ENCODE measurements at places on chromosomes 13 and 19.

DNA sequence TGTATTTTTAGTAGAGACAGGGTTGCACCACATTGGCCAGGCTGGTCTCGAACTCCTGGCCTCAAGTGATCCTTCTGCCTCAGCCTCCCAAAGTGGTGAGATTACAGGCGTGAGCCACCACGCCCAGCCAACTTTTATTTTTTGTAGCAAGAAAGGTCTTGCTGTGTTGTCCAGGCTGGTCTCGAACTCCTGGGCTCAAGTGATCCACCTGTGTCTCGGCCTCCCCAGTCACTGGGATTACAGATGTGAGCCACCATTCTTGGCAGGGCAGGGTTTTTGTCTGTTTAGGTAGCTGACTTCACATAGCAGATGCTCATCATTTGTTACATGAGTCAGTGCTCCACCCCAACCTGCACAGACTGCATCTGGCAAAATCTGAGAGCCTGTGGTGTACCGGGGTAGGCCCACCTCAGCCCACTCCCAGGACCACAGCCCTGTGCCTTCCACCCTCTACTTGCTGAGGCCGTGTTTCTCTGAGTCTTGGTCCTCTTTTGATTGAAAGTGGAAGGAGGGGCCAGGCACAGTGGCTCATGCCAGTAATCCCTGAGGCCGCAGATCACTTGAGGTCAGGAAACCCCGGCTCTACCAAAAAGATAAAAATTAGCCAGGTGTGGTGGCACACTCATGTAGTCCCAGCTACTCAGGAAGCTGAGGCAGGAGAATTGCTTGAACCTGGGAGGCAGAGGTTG is 4.2 kb upstream of the TNPO2 start:
- no peak for DNase-seq

- DNase-seq: no peak
Observed at GRCh38 chr13:97182111-97182890, 39.8 kb upstream of the MBNL2 start.

DNA sequence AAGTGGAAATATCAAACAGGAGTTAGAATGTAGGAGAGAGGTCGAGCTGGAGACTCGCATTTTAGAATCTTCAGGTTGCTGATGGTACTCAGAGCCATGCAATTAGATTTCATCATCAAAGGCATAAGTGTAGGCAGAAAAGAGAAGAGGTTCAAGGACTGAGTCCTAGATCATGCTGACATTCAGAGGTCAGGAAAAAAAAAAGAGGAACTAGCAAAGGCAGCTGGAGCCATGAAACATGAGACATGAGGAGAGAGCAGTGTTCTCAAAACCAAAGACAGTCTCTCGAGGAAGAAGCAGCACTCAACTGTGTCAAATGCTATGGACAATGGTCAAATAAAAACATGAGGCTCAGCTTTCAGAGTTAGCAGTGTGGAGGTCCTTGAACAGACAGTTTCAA is 12.4 kb upstream of the TPP2 start:
- no peak for DNase-seq

- no peak for DNase-seq
Observed at GRCh38 chr13:112695121-112695520, 5.3 kb downstream of the ATP11A start.

- DNase-seq: no peak
Observed at GRCh38 chr13:74361274-74361673, 227.1 kb upstream of the KLF12 start.

DNA sequence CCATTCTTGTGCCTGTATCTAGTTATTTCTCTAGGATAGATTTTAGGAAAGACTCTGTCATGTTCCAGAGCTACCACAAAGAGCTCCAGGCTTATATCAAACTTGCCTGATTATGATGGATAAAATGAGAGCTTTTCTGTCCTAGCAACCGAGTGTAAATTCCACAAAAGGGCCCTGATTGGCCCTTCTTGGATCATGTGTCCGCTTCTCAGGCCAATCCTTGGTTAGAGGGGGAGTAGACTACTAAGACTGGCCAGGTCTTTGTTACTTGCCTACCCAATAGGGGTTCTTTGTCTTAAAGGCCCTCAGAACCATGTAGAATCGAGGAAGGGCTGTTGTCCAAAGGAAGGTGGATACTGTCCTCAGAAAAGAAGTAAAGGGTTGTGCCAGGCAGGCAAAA is 2.4 kb downstream of the DHX34 start:
- DNase-seq: no peak

DNA sequence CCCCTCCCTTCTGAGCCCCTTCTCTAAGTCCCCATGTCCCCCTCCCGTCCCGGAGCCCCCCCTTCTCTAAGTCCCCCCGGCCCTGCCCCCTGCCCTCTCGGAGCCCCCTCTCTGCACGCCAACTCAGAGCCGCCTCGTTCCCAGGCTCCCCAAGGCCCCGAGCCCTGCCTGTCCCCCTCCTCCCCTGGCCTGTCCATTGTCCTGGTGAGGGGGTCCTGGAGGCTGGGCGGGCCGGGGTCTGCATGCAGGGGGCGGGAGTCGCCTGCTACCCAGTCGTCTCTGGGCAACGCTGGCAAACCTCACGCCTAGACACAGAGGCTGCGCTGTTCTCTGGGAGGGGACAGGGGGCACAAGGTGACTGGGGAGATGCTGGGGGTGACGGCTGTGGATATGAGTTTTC is 39.2 kb upstream of the SEMA6B start:
- DNase-seq: no peak

DNA sequence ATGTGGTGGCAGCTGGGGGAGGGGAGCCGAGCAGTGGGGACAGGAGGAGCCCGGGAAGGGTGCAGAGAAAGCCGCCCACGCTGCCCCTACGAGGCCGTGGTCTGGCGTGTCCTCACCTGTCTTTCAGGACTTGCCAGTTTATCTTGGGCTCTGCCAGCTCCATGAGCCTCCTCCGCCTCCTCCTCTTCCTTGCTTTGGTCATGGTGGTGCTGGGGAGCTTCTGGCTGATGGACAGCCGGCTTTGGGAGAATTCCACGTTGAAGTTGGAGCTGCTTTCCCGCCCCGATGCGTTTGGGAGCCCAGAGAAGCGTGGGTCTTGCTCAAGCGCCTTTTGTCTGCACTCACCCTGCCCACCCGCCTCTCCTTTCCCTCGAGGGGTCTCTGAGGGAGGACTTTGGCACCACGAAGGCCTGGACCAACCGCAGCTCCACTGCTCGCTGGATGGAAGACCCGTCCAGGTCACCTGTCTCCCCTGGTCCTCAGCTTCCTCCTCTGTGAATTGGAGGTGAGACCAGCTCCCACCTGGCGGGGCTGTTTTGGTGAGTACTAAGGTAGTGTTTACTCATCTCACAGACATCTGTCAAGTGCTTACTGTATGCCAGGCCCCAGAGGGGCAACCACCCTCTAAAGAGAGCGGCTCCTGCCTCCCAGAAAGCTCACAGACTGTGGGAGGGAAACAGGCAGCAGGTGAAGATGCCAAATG is 29.7 kb upstream of the MIER2 start:
- no peak for DNase-seq

- no peak for DNase-seq
Observed at GRCh38 chr13:38361542-38362262, 12.1 kb downstream of the UFM1 start.

DNA sequence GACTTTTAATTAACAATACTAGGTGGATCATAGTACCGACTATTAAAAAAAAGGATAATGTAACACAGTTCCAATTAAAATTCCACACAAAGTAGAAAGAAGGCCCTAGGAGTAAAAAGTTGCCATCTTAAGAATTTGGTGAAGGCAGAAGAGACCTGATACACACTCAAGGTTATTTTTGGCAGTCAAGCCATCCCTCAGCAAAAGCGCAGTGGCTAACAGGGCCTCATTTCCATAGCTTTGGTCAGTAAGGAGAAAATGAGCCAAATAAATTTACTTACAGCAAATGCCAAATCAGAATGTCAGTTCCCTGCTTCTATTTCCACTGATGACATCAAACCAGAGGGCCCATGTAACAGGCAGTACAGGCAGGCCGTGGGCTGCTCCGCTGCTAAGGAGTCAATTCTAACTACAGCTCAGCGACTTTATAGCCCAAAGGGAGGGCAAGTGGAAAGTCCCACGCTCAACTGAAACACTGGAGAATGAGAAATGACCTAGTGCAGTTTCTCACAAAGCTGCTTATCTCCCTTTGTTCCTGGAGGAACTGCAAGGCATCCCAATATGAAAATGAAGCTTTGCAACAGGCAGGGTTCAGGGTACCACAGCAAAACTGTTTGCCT is 6.3 kb downstream of the ARGLU1 start:
- DNase-seq: peak; percentile 44

- DNase-seq: no peak
Observed at GRCh38 chr13:50580684-50581305, 262.7 kb downstream of the DLEU7 start.

- DNase-seq: no peak
Observed at GRCh38 chr19:11069561-11069960, 19.7 kb upstream of the LDLR start.

GRCh38 chr13:51938454-51938853 is 72.8 kb downstream of the ATP7B start:
- DNase-seq: no peak

GRCh38 chr13:37701306-37701705 is 102.7 kb upstream of the POSTN start:
- no peak for DNase-seq

DNA sequence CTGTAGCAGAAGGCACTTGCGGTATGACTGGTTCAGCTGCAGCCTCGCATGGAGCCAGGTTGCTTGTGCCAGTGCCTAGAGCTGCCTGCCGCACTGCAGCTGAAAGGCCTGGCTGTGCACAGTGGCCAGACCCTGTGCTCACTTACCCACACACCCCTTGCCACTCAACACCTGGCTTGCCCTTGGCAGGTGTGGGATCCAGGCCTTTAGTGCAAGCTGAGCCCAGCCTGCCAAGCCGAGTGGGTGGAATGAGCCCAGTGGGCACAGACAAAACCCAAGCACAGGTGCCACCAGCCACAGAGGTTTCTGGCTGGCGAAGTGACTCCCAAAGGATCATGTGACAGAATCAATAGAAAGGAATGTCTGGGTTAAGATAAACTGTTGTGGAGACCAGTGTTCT is 19.5 kb downstream of the LIG4 start:
- DNase-seq: no peak

GRCh38 chr13:96381681-96382080 is 291.8 kb downstream of the HS6ST3 start:
- no peak for DNase-seq

DNA sequence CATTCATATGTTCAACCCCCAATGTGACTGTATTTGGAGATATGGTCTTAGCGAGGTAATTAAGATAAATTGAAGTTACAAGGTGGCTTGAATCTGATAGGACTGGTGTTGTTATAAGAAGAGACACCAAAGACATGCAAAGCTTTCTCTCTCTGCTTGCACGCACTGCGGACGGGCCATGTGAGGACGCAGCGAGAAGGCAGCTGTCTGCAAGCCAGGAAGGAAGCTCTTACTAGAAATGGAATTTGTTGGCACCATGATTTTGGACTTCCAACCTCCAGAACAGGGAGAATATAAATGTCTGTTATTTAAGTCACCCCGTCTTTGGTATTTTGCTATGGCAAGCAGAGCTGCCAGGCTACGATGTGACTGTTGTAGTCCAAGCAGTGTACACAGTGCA is 4.8 kb downstream of the DLEU7 start:
- no peak for DNase-seq

- DNase-seq: no peak
Observed at GRCh38 chr19:29636553-29637360, 28.5 kb upstream of the PLEKHF1 start.

DNA sequence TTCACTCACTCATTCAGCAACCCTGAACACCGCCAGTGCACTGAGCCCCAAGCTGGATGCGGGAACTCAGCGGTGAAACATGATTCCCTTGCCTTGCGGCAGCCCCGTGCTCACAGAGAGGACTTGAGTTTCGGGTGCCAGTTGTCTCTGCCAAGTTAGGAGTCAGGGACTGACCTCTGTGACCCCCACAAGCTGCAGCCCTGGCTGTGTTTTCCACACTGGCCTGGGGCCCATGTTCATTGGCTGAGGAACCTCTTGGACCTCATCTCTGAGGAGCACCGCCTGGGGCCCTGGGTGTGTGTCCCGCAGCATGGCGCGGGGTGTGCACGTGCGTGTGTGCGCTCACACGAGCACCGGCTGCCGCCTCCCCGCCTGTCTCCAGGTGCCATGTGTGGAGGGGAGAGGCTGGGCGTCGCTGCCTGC is 31.0 kb downstream of the CAPN12 start:
- DNase-seq: no peak

DNA sequence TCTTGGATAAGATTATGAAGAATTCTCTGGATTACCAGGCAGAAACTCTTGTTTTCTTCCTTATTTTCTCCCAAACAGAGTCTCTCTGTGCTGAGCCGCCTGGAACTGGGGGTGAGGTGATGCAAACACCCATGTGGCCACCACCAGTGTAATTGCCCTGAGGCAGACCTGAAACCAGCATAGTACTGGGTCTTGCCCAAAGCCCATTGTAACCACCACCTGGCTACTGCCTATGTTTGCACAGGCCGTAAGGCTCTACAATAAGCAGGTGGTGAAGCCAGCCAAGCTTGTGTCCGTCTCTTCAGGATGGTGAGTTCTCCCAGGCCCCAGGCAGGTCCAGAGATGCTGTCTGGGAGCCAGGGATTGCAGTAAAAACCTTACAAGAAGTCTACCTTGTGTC is 18.9 kb upstream of the KBTBD7 start:
- no peak for DNase-seq

DNA sequence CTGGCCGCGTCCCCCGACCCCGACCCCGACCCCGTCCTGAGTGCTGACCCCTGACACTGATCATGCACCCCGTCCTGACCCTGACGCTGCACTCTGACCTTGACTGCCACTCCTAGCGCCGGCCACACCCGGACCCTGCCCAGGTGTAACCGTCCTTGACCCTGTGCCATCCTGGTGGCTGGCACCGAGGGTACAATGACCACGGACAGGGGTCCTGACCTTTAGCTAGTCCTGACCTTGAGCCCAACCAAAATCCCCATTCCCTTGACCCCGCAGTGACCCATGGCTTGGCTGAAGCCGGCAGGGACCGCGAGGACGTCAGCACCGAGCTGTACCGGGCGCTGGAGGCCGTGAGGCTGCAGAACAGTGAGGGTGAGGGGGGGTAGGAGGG is 25.9 kb downstream of the CLEC4M start:
- no peak for DNase-seq

DNA sequence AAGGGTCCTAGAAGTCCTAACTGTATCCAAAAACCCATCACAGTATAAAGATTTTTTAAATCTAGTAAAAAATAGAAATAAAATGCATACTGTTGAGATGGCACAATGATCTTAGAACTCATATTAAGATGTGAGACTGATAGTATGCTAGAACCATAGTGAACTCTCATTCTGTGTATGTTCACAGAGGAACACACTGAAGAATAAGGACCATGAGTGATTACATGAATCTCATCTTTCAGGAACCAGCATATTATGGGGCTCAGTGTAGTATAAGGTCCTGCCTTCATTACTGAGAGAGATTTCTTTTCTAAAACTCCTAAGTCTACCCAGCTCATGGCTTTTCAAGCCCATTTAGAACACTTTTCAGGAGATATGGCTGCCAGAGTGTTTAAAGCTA is 59.8 kb upstream of the RFC3 start:
- DNase-seq: no peak

GRCh38 chr13:70249332-70250064 is 141.2 kb upstream of the KLHL1 start:
- no peak for DNase-seq

- DNase-seq: no peak
Observed at GRCh38 chr19:10687518-10688288, 13.5 kb upstream of the QTRT1 start.
